SJCRH30 (cell line): ENCODE measurements at places on chromosomes 3 and 15.

DNA sequence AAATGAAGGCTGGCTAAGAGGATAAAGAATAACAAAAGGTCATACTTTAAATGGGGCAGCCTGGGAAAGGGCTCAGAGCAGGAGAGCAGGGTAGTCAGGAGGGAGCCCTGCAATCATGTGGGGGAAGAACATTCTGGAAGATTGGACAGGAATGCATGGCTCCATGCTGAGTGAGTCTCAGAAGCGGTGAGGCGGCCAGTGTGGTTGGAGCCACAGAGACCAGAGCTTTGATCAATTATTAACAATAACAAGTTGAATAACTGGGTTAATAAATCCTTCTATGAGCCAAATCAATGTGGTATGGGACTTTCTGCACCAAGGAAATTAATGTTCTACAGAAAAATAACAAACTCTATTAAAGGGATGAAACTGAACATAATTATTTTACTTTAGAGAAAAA is 57.9 kb upstream of the DCUN1D1 start:
- no peak overlapping the region for H3K4me3 ChIP-seq
- no peak for DNase-seq
- no peaks in the 10 kb centered on the region for H3K4me1 ChIP-seq
- H3K36me3 ChIP-seq: peaks cover 5% of the 10 kb centered on the region; the same call in 1 of the 2 replicates
- no peak overlapping the region for H3K27ac ChIP-seq
- no peaks in the 10 kb centered on the region for H3K27me3 ChIP-seq

DNA sequence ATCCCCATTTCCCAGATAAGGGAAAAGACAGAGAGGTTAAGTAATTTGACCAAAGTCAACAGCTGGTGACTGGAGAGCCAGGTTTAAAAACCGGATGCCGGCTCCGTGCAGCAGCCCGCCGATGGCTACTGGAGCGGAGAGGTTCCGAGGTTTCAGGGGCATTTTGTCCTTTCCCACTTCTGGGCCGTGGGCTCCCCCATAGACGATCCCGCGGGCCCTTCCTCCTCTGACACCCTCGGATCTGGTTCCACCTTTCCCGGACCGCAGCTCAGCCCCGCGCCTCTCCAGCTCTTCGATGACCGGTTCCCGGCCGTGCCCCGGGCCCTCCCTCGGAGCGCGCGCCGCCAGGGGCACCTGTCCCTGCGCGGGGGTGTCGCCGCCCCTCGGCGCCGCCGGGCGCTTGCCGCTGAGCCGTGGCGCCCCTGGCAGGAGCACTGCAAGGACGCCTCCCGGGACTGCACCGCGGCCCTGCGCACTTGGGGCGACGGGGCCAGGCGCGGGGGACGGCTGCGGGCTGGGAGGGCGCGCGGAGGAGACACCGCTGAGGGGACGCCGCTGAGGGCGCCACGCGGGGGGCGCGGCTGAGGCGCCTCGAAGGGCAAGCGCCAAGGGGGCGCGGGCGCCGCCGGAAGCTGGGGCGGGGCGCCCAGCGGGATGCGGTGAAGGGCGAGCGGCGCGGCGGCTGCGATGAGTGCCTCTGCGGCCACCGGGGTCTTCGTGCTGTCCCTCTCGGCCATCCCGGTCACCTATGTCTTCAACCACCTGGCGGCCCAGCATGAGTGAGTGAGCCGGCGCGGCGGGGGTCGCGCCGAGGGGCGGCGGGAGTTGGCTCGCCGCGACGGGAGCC is at the start of gene TM6SF1:
Gene TM6SF1, plus strand, starts transcription at position 652 of the 847 bp plus-strand sequence. Its CDS starts 36 bp downstream, at position 688.
- H3K27ac ChIP-seq: peak within 1 kb of the TSS; percentile 5
- peaks cover 3% of the 10 kb centered on the region; the same call in 1 of the 2 replicates for H3K4me1 ChIP-seq
- no peaks in the 10 kb centered on the region for H3K36me3 ChIP-seq
- no peaks in the 10 kb centered on the region for H3K27me3 ChIP-seq

GRCh38 chr3:124032311-124032880 is 40.5 kb upstream of the ROPN1 start:
- H3K4me1 ChIP-seq: no peaks in the 10 kb centered on the region
- peak; percentile 85 for DNase-seq
- no peaks in the 10 kb centered on the region for H3K36me3 ChIP-seq
- H3K27me3 ChIP-seq: no peaks in the 10 kb centered on the region

DNA sequence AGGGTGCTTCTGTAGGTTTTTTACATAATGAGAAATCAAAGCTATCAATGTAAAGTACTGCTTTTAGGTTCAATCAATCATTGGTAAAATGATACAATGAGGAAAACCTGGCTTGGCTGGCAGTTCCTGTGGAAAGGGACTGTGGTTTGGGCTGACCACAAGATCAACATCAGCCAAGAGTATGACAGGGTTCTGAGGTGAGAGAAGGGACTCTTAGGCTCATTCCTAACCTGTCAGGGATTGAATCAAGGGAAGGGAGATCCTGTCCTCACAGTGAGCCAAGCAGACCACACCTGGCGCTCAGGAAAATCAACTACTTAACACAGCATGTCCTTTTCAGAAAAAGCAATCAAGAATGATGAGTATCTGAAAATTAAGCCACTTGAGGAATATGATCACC is 111.1 kb downstream of the MAGI1 start:
- H3K27me3 ChIP-seq: no peaks in the 10 kb centered on the region
- no peaks in the 10 kb centered on the region for H3K36me3 ChIP-seq
- DNase-seq: peak; percentile 10
- no peak overlapping the region for H3K27ac ChIP-seq
- peaks cover 6% of the 10 kb centered on the region for H3K4me1 ChIP-seq
- H3K4me3 ChIP-seq: no peak overlapping the region

DNA sequence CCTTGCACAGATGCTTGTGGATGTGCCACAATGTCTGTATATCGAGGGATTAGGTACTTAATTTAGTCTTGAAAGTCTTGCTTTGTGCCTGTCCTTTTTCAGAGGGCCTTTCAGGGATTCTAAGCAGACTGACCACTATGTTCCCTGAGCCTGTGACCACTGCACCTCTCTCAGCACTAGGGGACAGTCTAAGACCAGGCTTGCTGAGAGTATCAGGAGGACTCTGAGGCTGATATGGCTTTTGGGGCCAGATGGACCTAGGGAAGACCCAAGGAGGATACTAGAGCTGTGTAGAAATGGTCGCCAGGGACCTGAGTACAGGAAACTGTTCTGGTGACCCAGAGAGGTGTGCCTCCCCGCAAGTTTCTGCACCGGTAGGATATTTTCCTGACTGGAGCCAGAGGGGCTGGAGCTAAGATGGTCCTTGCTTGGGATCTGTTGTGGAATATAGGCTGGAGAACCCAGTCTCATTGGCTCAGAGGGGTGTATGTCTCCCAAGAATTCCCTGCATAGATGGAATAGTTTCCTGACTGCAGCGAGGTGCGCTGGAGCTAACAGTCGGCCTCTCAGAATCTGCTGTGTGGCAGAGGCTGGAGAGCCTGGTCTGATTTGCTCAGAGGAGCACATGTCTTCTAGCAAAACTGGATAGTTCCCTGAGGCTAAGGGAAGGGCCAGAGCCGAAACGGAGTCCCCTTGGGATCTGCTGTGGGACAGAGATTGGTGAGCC is 213.2 kb upstream of the DCBLD2 start:
- H3K36me3 ChIP-seq: no peaks in the 10 kb centered on the region
- H3K4me3 ChIP-seq: no peak overlapping the region
- H3K4me1 ChIP-seq: no peaks in the 10 kb centered on the region
- DNase-seq: peak; percentile 37
- H3K27ac ChIP-seq: no peak overlapping the region

GRCh38 chr3:135181408-135181807 is 386.3 kb downstream of the EPHB1 start:
- H3K4me3 ChIP-seq: no peak overlapping the region
- no peaks in the 10 kb centered on the region for H3K27me3 ChIP-seq

DNA sequence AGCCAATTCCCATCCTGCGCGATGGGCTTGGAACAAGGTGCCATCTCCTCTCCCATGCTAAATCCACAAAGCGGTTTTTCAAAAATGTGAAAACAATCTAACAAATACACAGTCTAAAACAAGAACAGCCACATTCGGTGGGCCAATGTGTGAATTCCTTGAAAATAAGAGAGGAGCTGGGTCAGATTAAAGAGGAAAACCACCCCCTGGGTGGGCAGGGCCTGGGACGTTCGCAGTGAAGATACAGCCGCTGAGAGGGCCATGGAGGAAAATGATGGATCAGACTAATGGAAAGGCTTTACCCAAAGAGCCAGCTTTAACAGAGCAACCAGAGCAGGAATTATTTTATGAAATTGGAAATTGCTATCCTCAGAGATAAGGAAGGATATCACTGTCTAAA is 27.4 kb downstream of the PRR20G start:
- H3K27ac ChIP-seq: no peak overlapping the region
- H3K4me3 ChIP-seq: no peak overlapping the region
- no peak for DNase-seq
- H3K4me1 ChIP-seq: no peaks in the 10 kb centered on the region
- H3K36me3 ChIP-seq: no peaks in the 10 kb centered on the region
- no peaks in the 10 kb centered on the region for H3K27me3 ChIP-seq

- no peak overlapping the region for H3K4me3 ChIP-seq
These were observed 13.1 kb downstream of the BSN start for GRCh38 chr3:49567406-49567805.

DNA sequence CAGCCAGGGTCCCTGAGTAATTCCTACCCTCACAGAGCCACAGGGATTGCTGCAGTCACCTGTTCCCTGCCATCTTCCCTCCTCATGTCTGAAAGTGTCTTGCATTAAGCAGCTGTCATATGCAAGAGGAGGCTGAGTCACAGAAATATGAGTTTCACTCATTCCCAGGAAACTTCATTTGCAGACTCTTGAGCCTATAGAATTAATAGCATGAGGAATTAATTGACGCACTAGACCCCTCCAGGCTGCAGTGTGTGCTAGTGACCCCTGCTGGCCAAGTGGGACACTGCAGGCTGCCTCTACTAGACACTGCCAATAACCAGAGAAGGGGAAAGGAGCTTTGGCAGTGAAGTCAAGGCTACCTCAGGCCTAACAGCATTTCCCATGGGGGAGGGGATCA is 50.6 kb upstream of the SLC6A1 start:
- H3K36me3 ChIP-seq: no peaks in the 10 kb centered on the region
- H3K4me3 ChIP-seq: no peak overlapping the region
- H3K4me1 ChIP-seq: peaks cover 3% of the 10 kb centered on the region; the same call in 1 of the 2 replicates
- DNase-seq: peak; percentile 53
- no peak overlapping the region for H3K27ac ChIP-seq
- H3K27me3 ChIP-seq: no peaks in the 10 kb centered on the region

GRCh38 chr3:100264242-100264641 is 3.5 kb downstream of the TBC1D23 start:
- H3K27me3 ChIP-seq: no peaks in the 10 kb centered on the region
- H3K4me3 ChIP-seq: no peak overlapping the region
- no peak overlapping the region for H3K27ac ChIP-seq
- H3K36me3 ChIP-seq: no peaks in the 10 kb centered on the region
- no peak for DNase-seq
- H3K4me1 ChIP-seq: peaks cover 17% of the 10 kb centered on the region

- H3K36me3 ChIP-seq: no peaks in the 10 kb centered on the region
- no peak overlapping the region for H3K27ac ChIP-seq
- peaks cover 7% of the 10 kb centered on the region; the same call in 1 of the 2 replicates for H3K4me1 ChIP-seq
- peak; percentile 30 for DNase-seq
- no peaks in the 10 kb centered on the region for H3K27me3 ChIP-seq
- no peak overlapping the region for H3K4me3 ChIP-seq
These were observed 93.1 kb downstream of the STAG1 start for GRCh38 chr3:136658946-136659682.

DNA sequence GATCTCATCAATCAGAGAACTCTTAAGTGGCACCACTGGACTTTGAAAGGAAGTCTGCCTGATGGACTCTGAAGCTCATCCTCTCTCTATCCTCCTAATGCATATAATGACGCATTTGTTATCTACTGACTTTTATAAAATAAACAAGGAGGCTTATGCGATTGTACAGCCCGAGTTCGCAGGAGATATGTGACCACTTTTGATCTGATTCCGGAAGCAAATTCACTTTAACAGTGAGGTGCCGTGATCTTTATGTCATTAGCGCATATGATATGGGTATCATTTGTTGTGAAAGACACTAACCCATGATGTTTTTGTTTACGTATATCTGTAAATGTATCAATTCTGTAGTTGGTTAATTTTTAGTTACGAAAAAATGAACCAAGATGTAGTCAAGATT is 427 bp upstream of the RNF111 start:
- no peaks in the 10 kb centered on the region for H3K4me1 ChIP-seq
- peak overlapping the region; percentile 74; the same call in 1 of the 2 replicates for H3K27ac ChIP-seq
- H3K27me3 ChIP-seq: no peaks in the 10 kb centered on the region
- peak overlapping the region; percentile 94 for H3K4me3 ChIP-seq
- no peak for DNase-seq
- H3K36me3 ChIP-seq: peaks cover 4% of the 10 kb centered on the region; the same call in 1 of the 2 replicates

DNA sequence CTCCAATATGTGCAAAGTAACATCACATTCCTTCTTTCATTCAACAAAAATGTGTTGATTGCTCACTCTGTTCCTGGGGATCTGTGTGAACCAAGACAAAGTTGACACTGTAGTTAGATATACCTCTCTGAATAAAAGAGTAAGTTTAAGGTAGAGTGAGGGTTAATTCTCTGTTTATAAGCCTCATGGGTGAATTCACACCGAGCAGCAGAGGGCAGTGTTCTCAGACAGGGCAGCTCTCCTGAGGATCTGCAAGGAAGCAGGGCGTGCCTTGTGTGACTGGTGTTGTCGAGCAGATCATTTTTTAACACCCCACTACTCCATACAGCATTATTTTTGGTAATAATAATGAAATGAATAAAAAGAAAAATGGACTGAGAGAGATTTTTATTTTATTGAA is 34.4 kb downstream of the PAQR9 start:
- DNase-seq: peak; percentile 57
- no peak overlapping the region for H3K4me3 ChIP-seq
- H3K4me1 ChIP-seq: no peaks in the 10 kb centered on the region
- H3K27ac ChIP-seq: no peak overlapping the region
- H3K27me3 ChIP-seq: no peaks in the 10 kb centered on the region

DNA sequence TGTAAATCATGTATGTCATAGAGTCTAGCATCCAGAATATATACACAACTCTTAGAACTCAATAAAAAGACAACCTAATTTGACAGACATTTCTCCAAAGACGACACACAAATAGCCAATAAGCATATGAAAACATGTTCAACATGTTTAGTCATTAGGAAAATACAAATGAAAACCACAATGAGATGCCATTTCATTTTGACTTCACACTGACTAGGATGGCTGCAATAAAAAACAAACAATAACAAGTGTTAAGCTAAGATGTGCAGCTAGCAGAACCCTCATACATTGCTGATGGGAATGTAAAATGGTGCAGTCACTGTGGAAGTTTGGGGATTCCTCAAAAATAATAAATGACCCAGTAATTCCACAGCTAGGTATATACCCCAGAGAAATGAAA is 16.4 kb downstream of the SPG11 start:
- peaks cover 48% of the 10 kb centered on the region for H3K36me3 ChIP-seq
- no peak for DNase-seq
- H3K4me3 ChIP-seq: no peak overlapping the region
- H3K27me3 ChIP-seq: no peaks in the 10 kb centered on the region
- no peaks in the 10 kb centered on the region for H3K4me1 ChIP-seq

- H3K36me3 ChIP-seq: no peaks in the 10 kb centered on the region
- H3K4me1 ChIP-seq: peaks cover 6% of the 10 kb centered on the region; the same call in 1 of the 2 replicates
- DNase-seq: no peak
- no peaks in the 10 kb centered on the region for H3K27me3 ChIP-seq
- no peak overlapping the region for H3K27ac ChIP-seq
- no peak overlapping the region for H3K4me3 ChIP-seq
These were observed 17.2 kb upstream of the PRICKLE2 start for GRCh38 chr3:64242435-64242834.
